ENCODE measurements at places on chromosomes 2 and 18.

- DNase-seq: peak; percentile 67
Observed at GRCh38 chr2:128196471-128196931, 105.5 kb downstream of the UGGT1 start.

DNA sequence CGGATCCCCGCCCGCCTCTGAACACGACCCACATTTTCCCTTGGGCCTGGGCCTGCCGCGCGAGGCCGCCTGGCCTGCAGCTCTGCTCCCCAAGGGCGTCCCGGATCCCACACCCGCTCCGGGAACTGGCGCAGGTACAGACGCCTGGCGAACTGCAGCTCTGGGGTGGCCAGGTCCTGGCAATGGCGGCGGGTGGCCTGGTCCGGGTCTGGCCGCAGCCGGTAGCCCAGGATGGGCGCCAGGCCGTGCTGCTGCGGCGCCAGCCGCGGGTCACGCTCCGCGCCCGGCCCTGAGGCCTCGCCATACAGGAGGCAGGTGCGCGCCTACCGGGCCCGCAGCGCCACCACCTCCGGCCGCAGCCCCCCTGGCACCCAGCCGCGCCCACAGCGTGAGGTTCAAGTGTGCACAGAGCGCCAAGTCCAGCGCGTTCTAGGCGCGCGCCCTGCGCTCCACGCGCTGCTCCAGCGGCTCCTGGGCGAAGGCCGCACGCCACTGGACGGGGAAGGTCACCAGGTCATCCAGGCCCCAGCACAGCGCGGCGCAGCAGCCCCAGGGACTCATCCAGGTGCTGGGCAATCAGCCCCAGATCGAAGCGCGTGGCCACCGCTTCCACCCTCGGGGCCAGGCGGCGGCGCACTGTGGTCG lies 9.5 kb downstream of the AQP12A start:
- no peak for DNase-seq

GRCh38 chr2:219876931-219877330 lies 249.5 kb downstream of the SLC4A3 start:
- DNase-seq: no peak

- no peak for DNase-seq
Observed at GRCh38 chr2:25339211-25339674, 2.5 kb downstream of the DNMT3A start.

DNA sequence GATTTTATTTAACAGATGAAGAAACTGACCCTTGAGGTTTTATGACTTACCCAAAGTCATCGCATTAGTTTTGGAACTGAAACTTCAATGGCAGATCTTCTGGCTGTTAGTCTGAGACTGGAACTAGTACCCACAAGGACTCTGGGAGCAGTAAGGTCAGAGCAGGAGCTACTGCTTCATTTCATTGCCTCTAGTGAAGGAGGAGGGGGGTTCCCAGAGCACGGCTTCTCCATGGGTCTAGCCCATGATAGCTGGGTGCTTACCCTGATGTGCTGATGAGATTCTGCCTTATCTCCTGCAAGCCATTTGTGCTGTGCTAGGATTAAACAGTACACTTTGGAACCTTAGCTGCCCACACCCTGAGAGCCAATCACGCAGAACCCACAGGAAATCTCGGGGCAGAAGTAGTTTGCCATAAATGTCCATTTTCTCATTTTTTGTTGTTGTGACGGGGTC lies 5.4 kb upstream of the RNASEH1 start:
- no peak for DNase-seq

- DNase-seq: no peak
Observed at GRCh38 chr2:35708411-35708923, 647.1 kb upstream of the CRIM1 start.

DNA sequence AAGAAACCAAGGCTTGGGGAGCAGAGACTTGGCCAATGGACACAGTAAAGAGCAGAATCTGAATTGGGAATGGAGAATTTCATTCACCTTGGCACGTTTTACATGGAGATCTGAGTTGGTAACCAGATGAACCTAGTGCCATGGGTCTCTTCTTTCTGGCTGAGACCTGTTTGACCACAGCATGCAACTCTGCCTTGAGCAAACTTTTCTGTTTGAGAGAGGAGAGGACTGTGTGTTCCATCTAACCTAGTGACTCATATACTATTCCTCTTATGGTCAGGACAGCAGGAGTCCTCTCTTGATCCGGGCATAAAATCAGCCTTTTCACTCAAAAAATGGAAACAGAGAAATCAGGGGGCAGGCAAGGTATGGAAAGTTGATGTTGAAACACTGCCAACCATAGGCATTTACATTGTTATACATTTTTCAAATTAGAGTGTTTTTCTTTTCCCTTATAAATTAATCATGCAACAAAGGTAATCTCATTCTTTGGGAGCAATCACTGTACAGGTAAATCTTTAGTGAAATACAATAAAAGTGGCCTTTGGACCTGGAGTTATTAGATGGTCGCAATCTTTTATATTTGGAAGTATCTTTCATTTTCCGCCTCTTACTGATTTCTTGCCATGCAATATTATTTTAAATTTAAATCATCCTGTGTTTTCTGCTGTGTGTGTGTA lies 86.7 kb downstream of the NRP2 start:
- DNase-seq: no peak

DNA sequence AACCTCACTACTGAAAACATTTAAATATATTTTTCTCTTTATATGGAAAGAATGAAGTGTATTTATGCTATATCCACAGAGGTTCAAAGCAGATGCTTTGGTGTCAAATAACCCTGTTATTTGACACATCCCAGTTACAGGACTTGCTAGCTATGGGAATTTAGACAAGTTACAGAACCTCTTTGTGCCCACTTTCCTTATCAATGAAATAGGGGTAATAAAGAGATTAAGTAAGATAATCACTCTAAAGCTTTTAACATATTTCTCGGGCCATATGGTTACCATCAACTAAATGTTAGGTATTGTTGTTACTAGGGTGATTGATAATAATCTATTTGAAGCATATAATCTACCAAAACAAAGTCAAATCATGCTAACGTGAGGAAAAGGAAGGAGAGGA lies 1660.6 kb upstream of the NXPH2 start:
- no peak for DNase-seq

GRCh38 chr2:213545481-213545880 lies 261.2 kb downstream of the SPAG16 start:
- DNase-seq: no peak

DNA sequence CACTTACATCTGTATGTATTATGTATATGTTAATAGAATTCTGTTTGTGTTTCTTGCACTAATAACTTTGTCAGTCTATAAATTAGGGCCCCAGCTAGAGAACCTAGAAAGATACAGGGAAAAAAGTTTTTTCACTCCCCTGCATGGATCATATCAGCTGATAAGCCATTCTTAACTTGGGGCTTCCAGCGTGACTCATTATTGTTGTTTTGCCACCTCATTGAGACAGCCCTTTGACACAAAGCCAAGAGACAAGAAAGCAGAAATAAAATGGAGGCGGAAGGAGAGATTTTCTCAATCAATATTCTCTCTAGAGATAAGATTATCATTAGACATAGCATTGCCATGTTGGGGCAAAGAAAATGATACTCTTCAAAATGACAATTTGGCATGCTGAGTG lies 93.4 kb downstream of the AKAIN1 start:
- peak; percentile 22 for DNase-seq

DNA sequence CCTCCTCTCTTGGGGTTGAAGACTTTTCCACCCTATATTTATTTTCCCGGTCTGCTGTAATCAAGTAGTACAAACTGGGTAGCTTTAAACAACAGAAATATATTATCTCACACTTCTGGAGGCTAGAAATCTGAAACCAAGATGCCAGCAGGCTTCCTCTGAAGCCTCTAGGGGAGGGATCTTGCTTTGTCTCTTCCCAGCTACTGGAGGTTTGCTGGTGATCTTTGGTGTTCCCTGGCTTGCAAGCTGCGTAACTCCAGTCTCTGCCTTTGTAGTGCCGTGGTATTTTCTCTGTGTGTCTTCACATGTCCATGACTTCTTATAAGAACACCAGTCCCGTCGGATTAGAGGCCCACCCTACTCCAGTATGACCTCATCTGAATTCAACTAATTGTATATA lies 44.4 kb downstream of the MYO3B start:
- DNase-seq: no peak

GRCh38 chr2:44838116-44838790 lies 103.2 kb upstream of the SIX3 start:
- no peak for DNase-seq

DNA sequence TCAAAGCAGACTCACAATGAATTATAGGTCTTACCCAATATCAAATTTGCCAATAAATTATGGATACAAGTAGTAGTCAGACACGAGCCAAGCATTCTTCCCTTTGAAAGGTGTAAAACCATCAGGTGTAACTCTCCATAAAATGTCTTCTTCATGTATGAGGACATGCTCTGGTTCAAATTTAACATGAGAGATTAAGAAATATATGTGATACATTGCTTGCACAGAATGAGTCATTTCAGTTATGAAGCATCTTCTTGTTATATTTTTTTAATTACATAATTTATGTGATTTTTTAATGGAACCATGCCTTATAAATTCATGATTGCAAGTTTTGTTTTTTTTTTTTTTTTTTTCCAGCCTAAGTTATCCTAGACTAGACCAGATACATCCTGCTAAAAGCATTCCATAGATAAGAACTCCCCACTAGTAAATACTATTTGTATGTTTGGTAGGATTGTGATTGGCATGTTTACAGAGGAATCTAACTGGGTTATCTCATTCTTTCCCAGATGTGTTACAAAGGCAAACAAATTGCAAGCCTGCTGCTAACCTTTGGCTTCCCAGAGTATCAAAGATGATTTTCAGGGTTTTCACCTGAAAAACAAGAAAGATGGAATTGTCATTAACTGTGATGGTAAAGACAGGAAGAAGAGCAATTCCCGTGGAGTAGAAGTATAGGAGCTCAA lies 621.9 kb downstream of the XIRP2 start:
- no peak for DNase-seq

- DNase-seq: no peak
Observed at GRCh38 chr18:78908462-78909260, 71.0 kb upstream of the SALL3 start.

DNA sequence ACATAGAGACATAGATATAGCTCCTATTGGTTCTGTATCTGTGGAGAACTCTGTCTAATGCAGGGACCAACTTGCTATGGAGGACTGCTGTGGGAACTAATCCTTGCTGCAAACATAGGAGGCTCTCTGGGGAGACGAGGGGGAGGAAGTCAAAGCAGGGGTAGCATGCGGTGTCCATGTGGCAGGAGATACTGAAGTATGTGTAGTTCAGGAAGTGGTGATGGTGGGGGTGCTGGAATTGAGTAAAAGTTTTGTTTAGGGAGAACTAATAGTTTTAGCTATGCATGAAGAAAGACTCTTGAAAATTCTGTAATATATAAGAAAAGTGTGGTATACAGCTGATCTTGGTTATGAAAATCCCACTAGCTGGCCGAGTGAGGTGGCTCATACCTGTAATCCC lies 62.0 kb downstream of the ANKRD44 start:
- peak; percentile 89 for DNase-seq

DNA sequence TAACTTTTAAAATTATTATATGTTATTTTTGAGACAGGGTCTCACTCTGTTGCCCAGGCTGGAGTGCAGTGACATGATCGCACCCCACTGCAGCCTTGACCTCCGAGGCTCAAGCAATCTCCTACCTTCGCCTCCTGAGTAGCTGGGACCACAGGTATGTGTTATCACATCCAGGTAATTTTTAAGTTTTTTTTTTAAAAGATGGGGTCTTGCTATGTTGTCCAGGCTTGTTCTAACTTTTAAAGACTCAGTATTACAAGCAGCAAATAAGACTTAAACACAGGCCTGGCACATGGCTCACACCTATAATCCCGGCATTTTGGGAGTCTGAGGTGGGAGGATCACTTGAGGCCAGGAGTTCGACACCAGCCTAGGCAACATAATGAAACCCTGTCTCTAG lies 101.2 kb downstream of the ASXL2 start:
- no peak for DNase-seq

- DNase-seq: no peak
Observed at GRCh38 chr2:101106453-101107181, 44.6 kb downstream of the TBC1D8 start.

GRCh38 chr2:218980735-218981389 lies 4.1 kb downstream of the FEV start:
- no peak for DNase-seq

DNA sequence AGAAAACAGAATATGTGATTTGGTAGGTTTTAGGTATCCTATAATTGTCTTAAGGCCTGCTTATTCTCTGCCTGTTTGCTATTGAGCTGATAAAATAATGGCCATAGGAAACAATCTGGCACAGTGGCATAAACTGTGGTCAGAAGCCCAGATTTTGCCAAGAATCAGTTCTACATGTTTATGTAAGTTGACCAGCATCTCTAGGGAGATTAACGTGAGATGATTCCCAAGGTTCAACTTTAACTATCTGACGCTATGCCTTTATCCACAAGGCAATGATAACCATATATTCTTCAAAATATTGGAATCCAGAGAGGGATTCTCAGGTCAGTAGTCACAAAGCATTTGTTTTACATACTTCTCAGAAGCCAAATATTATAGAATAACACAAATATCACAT lies 25.6 kb downstream of the AP1S3 start:
- no peak for DNase-seq

DNA sequence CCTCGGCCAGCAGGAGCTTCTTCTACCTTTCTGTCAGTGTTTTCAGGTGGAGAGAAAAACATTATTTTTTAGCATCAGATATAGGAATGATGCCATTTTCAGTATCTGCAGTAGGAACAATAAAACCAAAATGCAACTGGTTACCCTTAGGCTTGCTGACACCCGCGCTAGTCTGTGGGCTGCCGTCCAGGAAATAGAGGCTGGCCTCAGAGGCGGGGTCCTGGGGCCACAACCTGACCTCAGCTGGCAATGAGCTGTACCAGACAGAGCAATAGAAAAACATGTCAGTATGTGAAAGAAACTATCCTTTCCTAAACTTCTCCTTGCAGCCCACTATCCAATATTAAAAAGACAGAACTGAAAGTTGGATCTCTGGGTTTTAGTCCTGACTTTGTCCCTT lies 4.6 kb upstream of the ST6GAL2 start:
- DNase-seq: peak; percentile 65

DNA sequence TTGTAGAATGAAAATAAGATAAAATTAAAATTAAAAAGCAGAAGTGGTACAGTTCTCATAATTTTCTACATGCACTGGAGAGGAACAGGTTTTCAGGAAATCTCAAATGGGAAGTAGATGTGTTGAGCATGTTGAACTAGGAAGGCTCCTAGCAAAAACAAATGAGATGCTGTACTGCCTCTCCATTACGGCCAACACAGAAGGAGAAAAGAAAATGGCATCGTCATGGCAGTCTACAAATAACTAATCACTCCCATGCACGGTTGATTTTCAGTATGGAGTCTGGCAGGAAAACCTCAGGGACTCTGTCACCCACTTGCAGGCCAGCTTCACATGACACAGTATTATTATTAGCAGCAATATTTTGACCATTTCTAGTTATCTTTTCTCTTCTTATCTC lies 278.7 kb downstream of the NRXN1 start:
- peak; percentile 47 for DNase-seq

GRCh38 chr18:34543356-34543755 lies 166.7 kb upstream of the DTNA start:
- DNase-seq: no peak

GRCh38 chr2:234135750-234136221 lies 85.3 kb downstream of the SPP2 start:
- DNase-seq: peak; percentile 61
